ENCODE measurements at places on chromosomes 7 and 10.

DNA sequence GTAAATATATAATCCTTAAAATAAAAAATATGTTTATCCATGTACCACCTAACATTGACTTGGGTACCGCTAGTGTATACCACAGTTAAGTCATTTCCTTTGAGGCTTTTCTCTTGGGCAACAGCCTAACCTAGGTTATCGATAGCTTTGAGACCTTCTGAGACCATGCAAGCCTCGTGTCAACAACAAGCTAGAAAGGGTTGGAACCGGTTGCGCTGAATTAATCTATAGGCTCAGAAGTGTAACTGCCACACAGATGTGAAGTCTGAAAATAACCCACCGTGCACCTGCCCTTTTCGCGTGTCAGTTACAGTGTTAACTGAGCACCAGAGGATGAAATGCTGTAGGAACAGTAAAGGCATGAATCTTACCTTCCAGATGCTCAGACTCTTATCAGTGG is 59.8 kb downstream of the ARID5B start:
- ATAC-seq = no peak

- no peak for ATAC-seq
Observed at GRCh38 chr10:12748186-12748585, 253.3 kb downstream of the CCDC3 start.

DNA sequence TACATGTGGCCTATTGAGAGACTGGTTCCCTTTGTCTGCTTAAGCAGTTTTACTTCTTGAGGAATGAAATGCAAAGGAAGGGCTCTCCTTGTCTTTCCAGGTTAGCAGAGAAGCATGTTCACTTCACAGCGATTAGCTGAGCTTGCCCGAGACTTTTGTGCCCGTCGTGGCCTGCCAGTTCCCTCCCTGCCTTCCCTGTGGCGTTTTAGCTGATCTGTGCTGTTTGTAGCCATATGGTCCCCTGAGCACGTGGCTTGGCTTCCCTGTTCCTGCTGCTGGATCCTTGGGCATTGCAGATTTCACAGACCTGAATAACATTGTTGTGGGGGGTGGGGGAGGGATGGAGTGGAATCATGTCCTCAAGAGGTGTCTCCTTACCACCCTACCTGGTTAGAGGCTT is 61.8 kb downstream of the SND1 start:
- no peak for ATAC-seq

DNA sequence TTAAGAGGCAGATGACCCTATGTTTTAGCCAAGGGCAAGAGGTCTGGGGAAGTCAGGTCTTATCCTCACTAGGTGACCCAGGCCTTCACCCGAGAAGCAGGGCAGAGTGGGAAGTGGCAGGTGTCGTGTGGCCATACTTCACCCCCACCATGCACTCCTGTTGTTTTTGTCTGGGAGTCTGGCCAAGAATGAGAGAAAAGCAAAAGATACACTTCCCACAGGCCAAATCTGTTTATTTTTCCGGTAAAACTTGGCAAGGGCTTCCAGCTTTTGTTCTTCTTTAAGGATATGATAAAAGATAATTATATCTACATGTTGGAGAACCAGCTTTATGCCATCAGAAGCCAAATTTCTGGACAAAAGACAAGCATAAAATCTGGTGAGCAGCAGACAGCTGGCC is 137.4 kb upstream of the CDC14C start:
- ATAC-seq = no peak

DNA sequence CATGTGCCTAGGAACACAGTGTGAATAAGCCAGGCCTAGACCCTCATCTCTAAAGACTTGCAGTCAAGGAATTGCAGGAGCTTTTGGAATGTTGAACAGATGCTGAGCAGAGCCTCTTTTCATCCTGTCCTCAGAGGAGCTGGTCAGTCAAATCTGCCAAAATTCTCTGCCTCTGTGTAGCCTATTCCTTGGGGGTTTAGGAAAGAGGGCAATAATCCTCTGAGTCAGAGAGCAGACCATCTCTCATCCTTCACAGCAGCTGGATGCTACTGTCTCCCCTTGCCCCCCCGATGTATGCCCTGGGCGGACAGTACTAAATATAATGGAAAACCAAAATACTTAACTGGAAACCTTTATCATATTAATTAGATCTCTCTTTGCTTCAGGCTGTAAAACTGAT is 52.6 kb downstream of the BICC1 start:
- no peak for ATAC-seq

DNA sequence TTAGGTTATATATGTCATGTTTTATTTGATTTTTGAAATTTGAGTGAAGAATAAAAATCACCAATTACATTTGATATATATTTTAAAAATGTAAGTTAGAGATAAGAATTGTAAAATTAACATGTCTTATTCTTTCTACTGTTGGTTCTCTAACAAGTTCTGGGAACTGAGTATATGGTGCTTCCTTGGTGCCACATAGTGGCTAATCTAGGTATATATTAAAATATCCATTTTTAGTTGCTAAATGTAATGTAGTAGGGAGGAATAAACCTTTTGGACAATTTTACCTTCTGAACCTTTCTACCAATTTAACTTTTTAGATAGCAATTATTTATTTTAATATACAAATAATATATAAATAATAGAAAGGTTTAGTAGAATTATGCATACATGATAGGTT is 17.5 kb downstream of the CFAP69 start:
- ATAC-seq = peak; percentile 94

- ATAC-seq = no peak
Observed at GRCh38 chr10:96850113-96850512, 18.0 kb downstream of the LCOR start.

GRCh38 chr10:109386921-109387320 is 536.4 kb downstream of the XPNPEP1 start:
- no peak for ATAC-seq

Data from SK-N-SH treated with all-trans-retinoic acid at 6 μM for 48 hours (cell line).